GM13976 (cell line): ENCODE measurements at places on chromosomes 6 and 20.

DNA sequence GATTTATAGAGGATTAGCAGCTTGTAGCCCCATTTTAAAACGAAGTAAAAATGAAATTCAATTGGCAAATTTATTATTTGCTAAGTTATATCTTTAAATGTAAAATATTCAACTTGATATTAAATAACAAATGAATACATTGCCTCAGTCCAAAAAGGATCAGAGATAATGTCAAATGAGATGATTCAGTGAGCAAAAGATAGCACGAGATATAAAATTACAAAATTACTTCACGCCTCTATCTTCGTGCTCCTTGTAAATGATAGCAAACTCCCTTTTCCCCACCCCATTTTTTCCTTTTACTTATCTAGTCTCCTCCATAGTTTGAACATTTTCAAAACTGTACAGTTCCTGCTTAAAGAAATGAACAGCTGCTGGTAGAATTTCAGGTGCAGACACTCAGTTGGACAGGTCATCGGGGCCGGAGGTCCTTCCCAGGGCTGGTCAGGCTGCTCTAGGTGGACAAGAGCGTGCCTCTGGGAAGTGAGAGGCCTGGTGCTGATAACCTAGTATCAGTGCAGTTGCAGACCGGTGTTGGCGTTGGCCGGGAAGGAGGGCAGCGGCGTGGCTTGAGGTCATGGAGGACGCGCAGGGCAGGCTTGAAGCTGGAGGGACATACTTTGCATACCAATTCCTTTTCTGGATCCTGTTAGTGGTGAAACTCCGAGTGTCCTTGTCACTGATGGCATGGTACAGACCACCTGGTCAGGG, 83.9 kb downstream of the CDC5L start:
- DNase-seq, result no peak

GRCh38 chr6:69835414-69836179, 30.8 kb upstream of the COL19A1 start:
- peak; percentile 11 for DNase-seq

DNA sequence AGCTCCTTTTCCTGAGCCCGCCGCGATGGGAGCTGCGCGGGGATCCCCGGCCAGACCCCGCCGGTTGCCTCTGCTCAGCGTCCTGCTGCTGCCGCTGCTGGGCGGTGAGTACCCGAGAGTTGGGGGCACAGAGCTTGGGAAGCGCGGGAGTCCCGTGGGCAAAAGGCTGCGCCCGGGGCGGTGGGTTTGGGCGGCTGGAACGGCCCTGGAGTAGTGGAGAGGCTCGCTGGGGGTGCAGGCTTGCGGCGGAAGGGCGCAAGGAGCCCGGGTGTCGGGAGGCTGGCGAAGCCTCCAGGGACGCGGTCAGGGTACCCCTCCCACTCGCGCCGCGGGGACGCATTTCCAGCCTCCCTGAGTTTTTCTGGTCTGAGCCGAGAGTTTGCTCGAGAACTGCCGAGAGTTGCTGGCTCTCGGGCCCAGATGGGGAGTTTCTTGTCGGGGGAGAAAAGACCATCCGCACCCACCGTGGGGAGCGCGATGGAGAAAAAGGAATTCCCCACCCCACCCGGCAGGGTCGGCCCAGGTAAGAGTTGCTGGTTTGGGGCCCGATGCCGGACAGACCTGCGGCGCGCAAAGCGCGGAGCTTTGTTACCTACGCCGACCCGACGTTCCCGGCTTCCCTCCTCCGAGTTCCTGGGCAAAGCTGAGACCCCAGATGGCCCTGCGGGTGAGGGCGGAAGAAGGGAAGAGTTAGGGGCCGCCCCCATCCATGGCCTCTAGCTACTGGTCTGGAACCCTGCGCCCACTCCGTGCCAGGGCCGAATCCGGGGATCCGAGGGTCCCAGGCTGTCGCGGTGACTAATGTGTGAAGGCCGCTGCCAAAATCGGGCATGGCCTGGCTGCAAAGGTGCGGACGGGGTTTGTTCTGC, 584 bp downstream of the PTK7 start:
- DNase-seq, result no peak

DNA sequence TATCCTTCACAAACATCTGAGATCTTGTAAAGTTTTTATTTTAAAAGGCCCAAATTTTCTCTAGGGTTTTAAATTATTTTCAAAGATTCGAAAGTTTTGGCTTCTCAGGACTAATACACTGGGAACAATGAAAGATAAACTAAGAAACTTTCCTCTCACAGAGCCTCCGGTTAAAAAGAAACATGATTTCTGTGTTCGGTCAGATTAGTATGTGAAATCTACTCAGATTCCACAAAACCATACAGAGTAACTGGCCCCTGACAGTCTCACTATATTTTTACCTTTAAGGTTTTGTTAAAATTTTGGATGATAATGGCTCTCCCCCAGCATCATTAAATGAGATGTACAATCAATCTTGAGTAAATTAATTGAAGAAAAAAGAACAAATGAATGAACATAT, 471.0 kb downstream of the COL12A1 start:
- no peak for DNase-seq
